Nephron progenitor cell (in vitro differentiated cells): ENCODE measurements at places on chromosomes 5 and 9.

DNA sequence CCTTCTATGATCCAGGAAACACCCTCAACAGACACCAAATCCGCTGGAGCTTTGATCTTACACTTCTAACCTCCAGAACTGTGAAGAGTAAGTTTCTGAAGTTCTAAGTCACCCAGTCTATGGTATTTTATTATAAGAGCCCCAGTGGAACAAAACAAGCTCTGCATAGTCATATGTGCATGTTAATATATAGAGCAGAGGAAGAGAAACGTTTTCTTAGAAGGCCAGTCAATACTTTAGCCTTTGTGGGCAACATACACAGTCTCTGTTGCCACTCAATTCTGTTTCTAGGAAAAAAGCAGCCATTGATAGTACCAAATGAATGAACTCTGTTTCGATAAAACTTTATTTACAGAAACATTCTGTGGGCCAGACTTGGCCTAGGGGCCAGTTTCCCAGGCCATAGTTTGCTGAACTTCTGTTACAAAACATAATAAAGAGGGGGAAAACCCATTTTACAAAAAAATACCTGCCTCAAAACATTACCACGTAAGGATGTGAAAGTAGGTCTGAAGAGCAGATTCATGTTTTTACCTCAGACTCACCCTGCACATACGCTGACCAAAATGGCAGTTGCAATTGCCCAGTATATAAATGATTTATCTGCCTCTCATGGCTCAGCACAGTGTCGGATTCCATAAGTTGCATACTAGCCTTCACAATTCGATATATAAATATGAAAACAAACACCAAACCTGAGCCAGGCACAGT, 350.5 kb downstream of the SLIT3 start:
- no peaks in the 10 kb centered on the region for H3K36me3 ChIP-seq
- H3K27me3 ChIP-seq = peaks cover 7% of the 10 kb centered on the region
- no peak overlapping the region for H3K27ac ChIP-seq
- DNase-seq = no peak

GRCh38 chr9:12494411-12494810, 198.8 kb upstream of the TYRP1 start:
- no peak for DNase-seq
- no peak overlapping the region for H3K4me3 ChIP-seq
- H3K36me3 ChIP-seq = no peaks in the 10 kb centered on the region
- H3K27ac ChIP-seq = no peak overlapping the region
- no peaks in the 10 kb centered on the region for H3K4me1 ChIP-seq
- peaks cover 4% of the 10 kb centered on the region for H3K27me3 ChIP-seq

- H3K27me3 ChIP-seq = peaks cover 5% of the 10 kb centered on the region
- no peak overlapping the region for H3K4me3 ChIP-seq
- no peaks in the 10 kb centered on the region for H3K36me3 ChIP-seq
- no peak for DNase-seq
- no peak overlapping the region for H3K27ac ChIP-seq
Observed at GRCh38 chr9:2116073-2116472, 100.9 kb downstream of the SMARCA2 start.

- DNase-seq = no peak
- peaks cover 13% of the 10 kb centered on the region for H3K36me3 ChIP-seq
- H3K4me1 ChIP-seq = no peaks in the 10 kb centered on the region
- H3K27me3 ChIP-seq = peaks cover 11% of the 10 kb centered on the region
- peak overlapping the region; percentile 61 for H3K27ac ChIP-seq
Observed at GRCh38 chr5:157648275-157648990, 3.8 kb downstream of the SOX30 start.

DNA sequence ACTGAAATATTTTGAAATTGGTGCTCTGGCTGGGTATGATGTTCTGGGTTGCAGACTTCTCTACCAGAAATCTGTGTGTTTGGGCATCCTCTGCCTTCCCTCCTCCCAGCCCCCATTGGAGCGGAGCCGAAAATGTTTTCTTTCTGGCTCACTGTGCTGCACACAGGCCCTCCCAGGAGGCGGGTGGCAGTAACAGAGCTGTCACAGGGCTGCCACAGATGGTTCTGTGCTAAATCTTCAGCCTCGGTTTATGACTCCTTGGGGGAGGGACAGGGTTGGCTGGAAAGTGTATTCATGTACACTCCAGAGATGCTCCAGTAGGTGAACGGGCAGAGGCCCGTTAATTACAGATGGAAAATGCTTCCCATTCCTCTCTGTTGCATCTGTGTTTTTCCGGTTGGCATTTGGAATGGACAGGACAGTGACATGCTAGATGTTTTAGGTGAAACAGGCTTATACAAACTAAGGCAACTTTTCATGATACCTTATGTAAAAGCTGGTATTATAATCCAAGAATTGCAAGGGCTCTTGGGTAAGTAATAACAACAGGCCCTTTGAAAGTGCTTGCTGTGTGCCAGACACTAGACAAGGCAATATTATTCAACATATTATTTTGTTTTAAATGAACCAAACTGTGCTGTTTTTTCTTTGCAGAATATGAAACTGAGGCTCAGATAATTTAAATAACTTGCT, 180.2 kb downstream of the ADCY2 start:
- H3K27ac ChIP-seq = no peak overlapping the region
- peaks cover 6% of the 10 kb centered on the region for H3K27me3 ChIP-seq
- H3K4me1 ChIP-seq = peaks cover 30% of the 10 kb centered on the region
- DNase-seq = peak; percentile 59

- H3K4me3 ChIP-seq = no peak overlapping the region
- no peaks in the 10 kb centered on the region for H3K36me3 ChIP-seq
Observed at GRCh38 chr5:60521376-60522291, 178.3 kb downstream of the DEPDC1B start.

DNA sequence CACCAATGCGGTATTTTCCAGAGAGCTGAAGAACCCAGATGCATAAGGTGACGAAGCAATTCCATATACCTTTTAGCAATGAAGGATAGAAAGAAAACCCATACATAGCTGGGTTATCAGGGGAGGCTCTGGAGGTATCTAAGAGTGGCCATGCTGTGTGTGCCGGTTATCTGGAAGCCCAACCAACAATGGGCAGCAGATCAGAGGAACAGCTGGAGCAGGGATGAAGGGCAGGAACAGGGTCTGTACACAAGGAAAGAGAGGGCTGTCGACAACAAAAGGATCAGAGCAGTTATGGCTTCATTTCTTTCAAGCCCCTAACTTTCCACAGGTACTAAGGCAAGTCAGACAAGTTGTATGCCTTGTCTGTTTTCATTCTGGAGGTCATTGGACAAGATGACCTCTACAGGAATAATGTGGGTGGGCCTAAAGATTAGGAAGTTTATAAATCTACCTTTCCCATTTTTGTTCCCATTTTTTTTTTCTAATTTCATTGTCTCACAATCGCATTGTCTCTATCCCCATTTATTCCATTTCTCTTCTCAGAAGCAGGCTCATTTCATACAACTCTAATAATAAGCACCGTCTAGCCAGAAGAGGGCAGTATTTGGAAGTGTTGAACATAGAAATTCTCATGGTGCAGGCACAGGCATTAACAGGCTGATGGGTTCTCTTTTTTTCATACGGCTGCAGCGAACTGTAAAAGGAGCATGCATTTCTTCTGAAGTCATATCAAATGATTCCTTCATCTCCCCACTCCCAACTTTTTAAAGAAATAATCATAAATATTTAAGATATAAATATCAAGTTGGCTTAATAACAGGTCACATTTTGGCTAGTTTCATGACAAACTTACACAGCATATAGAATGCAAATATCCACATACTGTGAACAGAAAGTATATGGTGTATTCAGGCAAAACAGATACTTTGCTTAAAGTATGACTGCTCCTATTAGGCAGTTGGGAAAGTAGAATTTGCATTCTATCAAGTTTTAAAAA, 63.5 kb downstream of the ZNF474 start:
- H3K27me3 ChIP-seq = no peaks in the 10 kb centered on the region
- peaks cover 16% of the 10 kb centered on the region for H3K4me1 ChIP-seq
- H3K27ac ChIP-seq = no peak overlapping the region
- no peak overlapping the region for H3K4me3 ChIP-seq
- peak; percentile 29 for DNase-seq
- no peaks in the 10 kb centered on the region for H3K36me3 ChIP-seq

GRCh38 chr9:12785260-12785770, 10.5 kb downstream of the LURAP1L start:
- DNase-seq = no peak
- H3K4me3 ChIP-seq = peak overlapping the region; percentile 4
- no peaks in the 10 kb centered on the region for H3K27me3 ChIP-seq
- H3K27ac ChIP-seq = peak overlapping the region; percentile 97
- peaks cover 33% of the 10 kb centered on the region for H3K36me3 ChIP-seq
- H3K4me1 ChIP-seq = peaks cover 23% of the 10 kb centered on the region

GRCh38 chr5:148820461-148821395, 5.7 kb upstream of the ADRB2 start:
- peaks cover 33% of the 10 kb centered on the region for H3K27me3 ChIP-seq
- H3K4me3 ChIP-seq = no peak overlapping the region

DNA sequence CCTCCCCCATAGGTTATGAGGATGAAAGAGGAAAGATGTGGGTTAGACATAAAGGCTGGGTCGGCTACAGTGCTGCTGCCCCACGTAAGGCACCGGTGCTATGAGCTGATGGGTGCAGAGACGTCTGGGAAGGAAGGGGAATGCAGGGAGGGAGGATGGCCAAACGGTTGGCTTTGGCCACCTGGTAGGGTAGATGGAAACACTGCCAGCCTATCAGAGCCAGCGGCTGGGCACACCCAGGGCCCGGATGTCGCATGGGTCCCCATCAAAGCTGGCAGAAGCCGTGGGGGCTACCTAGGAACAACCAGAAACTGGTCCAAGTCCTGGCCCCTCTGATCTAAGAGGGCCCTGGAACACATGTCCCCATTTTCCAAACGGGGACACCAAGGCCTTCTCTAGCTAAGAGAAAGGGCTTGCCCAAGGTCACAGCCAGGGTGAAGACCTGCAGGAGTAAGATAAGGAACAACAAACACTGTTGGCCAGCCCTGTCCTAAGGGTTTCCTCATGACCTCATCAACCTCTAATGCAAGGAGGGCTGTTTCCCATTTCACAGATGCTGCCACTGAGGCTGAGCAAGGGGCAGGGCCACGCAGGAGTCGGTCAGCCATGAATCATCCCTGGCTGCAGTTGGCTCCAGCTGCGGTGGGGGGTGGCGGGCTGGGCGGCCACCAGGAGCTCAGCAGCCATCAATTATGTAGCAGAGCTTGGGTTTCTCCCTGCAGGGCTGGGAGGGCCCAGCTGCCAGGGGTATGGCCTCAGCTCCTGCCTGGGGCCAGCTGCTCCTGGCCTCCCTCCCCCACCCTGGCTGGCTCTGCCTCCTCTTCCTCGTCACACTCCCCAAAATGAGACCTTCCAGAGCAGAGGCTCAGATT, 4.9 kb downstream of the SH3GLB2 start:
- peaks cover 6% of the 10 kb centered on the region for H3K36me3 ChIP-seq
- H3K27me3 ChIP-seq = no peaks in the 10 kb centered on the region
- peak overlapping the region; percentile 33 for H3K4me3 ChIP-seq
- H3K4me1 ChIP-seq = peaks cover 68% of the 10 kb centered on the region
- peak overlapping the region; percentile 96 for H3K27ac ChIP-seq

DNA sequence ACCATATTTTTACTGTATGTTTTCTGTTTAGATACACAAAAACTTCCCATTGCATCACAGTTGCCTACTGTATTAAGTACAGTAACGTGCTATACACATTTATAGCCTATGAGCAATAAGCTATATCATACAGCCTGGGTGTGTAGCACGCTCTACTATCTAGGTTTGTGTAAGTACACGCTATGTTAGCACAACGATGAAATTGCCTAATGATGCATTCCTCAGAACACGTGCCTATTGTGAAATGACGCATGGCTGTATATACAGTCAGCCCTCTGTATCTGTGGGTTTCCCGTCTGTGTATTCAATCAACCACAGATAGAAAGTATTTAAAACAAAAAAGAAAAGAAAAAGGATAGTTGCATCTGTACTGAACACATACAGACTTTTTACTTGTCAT, 64.2 kb downstream of the SGCD start:
- H3K4me3 ChIP-seq = no peak overlapping the region
- peaks cover 32% of the 10 kb centered on the region for H3K4me1 ChIP-seq
- H3K27ac ChIP-seq = no peak overlapping the region
- H3K27me3 ChIP-seq = no peaks in the 10 kb centered on the region
- no peak for DNase-seq
